CD4-positive, alpha-beta T cell treated with Interferon gamma for 1 hour (primary cell): ENCODE measurements at places on chromosomes 7 and 10.

DNA sequence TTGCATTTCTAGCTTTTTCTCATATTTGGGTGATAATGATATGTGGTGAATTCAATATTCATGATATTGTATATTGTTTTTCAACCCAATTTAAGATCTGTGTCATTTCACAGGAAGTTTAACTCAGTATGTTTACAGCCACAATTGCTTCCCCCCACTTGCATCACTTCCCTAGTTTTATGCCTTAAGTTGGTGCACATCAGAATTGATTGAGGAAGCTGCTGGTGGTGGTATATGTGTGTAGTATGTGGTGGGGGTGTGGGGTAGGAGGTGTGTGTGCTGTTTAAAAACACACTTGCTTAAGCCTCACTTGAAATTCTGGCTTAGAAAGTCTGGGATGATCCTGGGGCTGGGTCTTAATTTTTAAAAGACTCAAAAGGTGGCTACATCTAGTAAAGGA is 245.1 kb upstream of the AOAH start:
- DNase-seq = peak; percentile 25

GRCh38 chr7:322111-322671 is 32.2 kb downstream of the FOXL3 start:
- peak; percentile 77 for DNase-seq

GRCh38 chr10:88800152-88801125 is 2.1 kb upstream of the LIPM start:
- DNase-seq = no peak

DNA sequence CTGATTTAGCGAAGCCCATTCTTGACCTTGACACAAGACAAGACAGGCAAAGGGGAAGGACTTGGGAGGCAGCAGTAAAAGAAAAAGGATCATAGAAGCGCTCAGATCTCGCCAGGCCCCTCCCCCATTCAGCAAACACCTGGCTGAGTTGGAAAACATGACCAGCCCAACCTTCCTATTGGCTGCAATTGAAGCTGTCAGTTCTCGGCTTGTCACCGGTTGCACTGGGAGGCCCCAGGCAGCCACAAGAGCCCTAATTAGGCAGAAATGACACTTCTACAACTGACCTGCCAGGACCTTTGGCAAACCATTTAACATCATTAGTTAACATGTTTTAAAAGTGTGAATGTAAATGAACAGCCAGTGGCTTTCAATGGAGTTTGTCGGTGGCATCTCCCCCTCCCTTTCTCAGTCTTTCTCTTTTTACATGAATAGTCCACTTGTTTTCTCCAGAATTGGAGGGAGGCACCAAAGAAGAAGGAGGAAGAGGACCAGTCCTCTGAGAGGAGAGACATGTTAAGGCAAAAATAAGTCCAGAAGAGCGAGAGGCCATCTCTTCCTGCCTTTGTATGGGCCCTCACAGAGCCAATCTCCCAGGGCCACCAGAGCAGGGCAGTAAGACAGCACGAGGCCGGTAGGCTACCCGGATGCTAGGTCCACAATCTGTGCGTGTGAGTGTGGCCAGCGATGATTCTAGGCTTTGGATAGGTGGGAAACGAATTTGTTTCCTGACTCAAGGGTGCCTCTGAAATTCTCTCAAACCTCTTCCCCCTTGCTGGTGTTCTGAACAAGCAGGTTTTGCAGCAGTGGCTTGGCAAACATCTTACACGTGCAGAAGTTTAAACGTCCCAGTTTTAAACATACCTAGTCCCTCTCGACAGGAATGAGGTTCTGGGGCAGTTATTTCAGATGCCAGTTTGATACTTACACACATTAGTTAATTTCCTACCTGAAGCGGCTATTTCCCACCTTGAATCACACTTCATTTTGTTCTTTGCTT is 15.0 kb upstream of the ENO4 start:
- DNase-seq = no peak

- peak; percentile 72 for DNase-seq
Observed at GRCh38 chr7:75642810-75643486, 95.8 kb downstream of the HIP1 start.

DNA sequence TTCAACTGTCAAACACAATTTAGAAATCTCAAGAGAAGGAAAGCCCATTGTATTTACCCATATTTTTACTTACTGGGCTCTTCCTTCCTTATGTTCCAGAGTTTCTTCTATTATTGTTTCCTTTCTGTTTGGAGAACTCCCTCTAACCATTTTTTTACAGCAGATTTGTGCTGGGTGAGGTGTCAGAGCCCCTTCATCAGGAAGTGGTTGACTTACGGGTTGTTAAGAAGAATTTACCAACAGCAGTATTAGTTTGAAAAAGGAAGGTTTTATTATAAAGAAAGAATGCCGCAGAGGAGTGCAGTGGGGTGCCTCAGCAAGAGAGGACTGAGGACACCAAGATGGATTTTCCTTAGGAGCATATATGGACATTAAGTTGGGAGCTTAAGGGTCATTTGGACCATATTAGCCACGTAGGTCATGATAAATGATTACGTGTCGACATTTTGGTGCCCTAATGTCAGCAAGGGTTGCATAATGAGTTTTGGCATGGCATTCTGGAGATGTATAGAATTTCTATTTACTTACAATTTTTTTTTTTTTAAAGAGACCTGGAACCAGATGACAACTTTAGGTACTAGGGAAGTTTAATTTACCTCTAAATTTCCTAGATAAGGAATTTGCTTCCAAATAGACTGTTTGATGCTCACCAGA is 6.3 kb upstream of the TBATA start:
- no peak for DNase-seq

DNA sequence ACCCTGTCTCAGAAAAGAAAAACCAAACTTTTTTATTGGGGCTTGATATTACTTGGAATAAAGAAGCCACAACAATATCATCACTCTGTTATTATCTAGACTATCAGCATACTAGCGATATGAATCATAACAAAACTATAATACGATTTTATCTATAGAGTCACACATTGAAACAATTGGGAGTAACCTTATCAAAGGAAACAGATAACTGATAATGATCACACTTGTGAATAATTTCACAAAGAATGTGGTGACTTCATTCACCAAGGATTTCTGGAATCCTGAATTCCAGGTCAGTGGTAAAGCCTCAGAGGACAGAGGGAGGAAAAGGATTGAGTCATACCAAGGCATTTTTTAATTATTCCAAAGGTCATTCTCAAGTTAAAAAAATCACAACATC is 32.1 kb upstream of the NMT2 start:
- DNase-seq = no peak

- DNase-seq = no peak
Observed at GRCh38 chr10:580778-581177, 108.7 kb downstream of the DIP2C start.

- no peak for DNase-seq
Observed at GRCh38 chr10:95819620-95820329, 63.8 kb downstream of the ENTPD1 start.

DNA sequence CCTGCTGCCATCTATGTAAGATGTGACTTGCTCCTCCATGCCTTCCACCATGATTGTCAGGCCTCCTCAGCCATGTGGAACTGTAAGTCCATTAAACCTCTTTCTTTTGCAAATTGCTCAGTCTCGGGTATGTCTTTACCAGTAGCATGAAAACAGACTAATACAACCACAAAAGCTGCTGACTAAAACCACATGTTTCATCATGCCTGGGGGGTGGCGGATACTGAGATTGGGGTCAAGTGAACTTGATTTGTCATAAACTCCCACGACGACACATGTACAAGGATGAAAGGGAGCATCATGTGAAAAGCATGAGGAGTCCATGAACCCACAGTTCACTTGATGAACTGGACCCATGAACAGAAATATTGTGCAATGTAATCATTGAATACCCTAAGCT is 134.9 kb upstream of the ANK3 start:
- no peak for DNase-seq

DNA sequence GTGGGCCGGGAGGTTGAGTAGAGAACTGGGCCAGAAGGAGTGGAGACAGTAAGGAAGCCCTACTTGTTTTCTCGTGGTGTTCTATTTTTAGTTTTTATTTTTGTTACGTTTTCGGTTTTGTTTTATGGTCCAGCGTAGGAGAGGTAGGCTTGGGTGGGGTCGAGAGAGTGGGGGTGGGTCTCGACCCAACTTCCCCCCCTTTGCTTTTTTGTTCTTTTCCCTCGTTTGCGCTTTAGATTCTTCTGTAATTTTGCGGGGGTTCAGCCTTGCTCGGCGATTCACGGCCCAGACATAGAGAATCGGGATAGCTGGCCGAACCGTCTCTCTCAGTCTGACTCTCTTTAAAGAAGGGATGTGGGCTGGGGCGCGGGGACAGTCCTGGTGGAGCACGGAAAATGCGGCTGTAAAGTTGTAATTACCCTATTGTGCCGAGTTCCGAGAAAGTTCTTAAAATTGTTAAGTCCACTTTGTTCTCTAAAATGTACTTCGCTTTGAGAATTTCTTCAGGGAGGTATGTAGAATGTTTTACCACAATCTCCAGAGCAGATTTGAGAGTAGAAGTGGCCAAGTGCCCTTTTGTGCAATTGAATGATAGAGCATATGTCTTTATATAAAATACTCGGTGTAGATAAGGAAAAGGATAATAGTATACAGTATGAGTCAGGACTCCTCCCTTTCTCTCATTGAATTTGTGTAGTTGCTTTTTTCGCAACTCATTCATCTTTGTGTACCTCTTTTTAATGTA is 816 bp downstream of the DMTF1 start:
- DNase-seq = peak; percentile 7

- DNase-seq = no peak
Observed at GRCh38 chr7:20224025-20224424, 6.8 kb upstream of the MACC1 start.
